ENCODE measurements at places on chromosomes 12 and 14.
A peak's percentile ranks its signal among the peaks of the same experiment; 100 is the strongest.

GRCh38 chr14:57526942-57527341 is 33.3 kb upstream of the CCDC198 start:
- DNase-seq, result no peak

- no peak for DNase-seq
Observed at GRCh38 chr14:37641117-37641516, 45.7 kb downstream of the TTC6 start.

DNA sequence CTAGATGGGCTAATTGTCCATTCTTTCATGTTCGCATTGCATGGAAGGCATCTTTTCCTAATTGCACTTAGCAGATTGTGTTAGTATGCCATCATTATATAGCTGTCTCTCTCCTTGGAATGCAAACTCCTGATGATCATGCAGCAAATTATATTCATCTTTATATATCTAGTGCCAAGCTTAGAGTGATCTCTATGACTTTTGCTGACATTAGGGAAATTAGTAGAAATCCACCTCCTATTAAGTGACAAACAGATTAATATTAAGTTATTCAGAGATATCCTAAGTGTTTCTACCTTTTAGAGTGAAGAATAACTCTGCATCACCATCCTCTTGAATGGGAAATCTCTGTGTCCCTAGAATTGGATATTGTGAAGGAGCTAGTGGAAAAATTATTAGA is 185.6 kb downstream of the FOXG1 start:
- no peak for DNase-seq

DNA sequence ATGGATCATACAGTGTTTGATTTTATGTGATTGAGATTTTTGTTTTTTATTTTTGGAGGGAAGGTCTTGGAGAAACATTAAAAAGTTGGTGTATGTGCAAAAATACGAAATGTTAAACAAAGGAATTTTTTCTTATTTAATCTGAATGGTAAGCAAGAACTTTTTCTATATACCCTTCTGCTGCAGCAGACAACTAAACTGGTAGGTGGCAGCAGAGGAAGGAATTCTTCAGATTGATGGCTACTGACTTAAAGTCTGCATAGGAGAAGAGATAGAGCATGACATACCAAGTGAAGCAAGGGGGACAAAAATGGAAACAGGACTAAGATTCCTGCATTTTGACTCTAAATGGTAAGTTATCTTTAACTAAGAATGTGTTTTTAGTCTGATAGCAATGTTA is 42.0 kb upstream of the A2ML1 start:
- DNase-seq, result peak; percentile 14

DNA sequence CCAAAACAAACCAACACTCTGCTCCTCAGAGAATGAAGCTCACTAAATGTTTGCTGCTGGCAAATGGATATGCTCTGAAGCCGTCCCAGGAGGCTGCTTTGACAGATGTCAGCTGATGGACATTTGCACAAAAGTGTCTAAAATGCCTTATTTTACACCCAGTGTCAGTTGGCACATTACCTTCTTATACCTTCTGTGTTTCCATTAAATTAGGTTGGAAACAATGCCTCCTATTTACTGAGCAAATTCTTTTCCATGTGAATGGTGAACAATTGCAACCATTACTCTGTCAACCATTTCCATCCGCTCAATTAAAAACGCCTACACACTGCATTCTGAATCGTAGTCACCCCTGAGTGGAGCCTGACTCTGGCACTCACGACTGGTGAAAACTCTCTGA is 1679.9 kb upstream of the FLRT2 start:
- DNase-seq, result no peak

DNA sequence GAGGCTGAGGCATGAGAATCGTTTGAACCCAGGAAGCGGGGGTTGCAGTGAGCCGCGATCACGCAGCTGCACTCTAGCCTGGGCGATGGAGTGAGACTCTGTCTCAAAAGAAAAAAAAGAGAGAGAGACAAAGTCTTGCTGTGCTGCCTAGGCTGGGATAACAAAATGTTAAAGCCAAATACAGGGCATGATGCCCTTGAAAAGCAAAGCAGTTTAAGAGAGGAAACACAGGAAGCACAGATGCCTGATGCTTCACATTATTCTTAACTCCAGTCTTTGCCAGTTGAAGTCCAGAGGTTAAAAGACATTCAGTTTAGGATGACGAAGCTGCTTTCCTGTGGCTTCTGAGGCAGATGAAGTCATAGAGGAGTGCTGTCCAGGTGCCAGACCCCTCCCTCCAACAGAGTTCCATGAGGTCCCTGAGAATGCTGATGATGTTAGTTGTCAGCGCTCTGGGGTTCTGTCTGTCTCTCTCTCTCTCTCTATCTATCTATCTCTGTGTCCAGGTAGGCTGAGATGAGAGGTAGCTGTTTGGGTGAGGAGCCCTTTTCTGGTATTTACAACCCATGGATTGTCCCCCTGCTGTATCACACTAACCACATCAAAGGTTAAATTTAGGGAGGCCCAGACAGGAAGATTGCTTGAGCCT is 4.9 kb upstream of the MRPL52 start:
- no peak for DNase-seq

GRCh38 chr14:99955826-99956455 is 109.3 kb upstream of the EVL start:
- no peak for DNase-seq

GRCh38 chr12:114512351-114512750 is 106.4 kb upstream of the TBX5 start:
- DNase-seq, result no peak

DNA sequence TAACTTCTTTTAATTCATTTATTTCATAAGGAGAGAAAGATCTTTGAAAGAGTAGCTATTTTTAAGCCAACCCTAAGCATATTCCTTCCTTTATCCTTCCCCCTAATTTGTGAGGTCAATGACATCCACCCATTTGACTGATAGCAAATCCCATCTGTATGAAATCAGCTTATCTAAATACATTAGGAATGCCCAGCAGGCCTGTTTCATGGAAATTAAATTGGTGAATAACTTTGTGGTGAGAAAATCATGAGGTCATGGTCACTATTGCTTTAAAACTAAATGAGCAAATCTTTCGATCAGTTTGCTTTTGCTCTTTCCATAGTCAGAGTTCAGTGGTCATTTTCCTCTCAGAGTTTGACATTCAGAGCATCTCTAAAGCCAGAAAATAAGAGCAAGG is 256.6 kb downstream of the CPNE8 start:
- DNase-seq, result no peak

- no peak for DNase-seq
Observed at GRCh38 chr12:93089805-93090569, 160.9 kb upstream of the EEA1 start.

DNA sequence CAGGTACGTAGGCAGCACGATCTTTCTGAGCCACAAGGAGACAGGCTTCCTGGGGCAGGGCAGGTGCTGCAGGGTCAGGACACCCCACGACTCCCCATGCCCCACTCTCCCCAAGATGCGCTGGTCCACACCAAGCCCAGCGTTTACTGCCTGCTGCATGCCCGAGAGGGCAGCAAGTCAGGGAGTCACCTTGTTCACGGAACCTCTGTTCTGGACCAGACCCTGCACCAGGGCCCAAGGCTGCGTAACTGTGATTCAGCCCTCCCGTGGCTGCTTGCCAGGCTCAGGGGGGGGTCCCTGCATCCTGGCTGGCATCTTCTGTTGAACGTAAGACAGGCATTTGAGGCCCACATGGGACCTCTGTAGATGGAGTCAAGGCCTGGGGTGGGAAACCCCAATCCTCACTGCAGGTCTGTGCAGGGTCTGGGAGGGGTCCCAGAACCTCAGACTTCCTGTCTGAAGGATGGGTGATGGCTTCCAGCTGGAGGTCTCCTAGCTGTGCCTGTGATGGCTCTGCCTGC is 228.6 kb upstream of the RTL1 start:
- no peak for DNase-seq

DNA sequence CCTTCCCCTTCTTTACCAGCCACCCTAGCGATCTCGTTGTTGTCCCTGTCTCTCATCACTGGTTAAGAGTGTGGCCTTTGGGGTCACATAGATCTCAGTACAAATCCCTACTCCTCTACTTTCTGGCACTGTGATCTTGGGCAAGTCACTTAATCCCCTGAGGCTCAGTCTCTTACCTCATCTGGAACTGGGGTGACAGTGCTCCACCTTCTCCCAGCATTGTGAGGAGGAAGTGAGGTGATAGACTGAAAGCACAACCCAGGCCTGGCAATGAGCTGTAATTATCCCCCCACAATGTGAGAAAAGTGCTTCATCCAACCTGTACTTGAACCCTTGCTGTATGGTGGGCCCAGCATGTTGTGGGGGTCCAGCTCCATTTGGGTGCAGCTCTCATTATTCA is 48.0 kb downstream of the IRAK3 start:
- no peak for DNase-seq

All from CMK (cell line).